ENCODE measurements at places on chromosomes 5 and 9.

GRCh38 chr5:62093976-62094375 lies 212.0 kb upstream of the KIF2A start:
- DNase-seq = no peak

GRCh38 chr5:38494763-38495162 lies 61.7 kb downstream of the LIFR start:
- DNase-seq = no peak

DNA sequence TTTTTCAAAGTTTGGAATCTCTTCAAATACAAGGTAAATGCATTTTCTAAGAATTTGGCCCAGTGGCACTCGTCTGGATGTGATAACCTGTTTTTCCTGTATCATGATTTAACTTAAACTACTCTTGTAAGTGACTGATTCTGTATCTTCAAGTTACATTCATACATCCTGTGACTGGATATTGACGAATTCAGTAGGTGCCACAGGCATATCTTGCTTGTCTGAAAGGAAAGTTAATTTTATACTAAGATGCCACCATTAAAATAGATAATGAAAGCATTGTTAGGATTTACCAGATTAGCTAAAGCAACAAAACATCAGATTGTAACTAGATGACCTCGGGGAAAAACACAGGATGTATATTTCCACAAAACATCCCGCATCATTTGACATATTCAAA lies 175.3 kb upstream of the ZNF608 start:
- no peak for DNase-seq

DNA sequence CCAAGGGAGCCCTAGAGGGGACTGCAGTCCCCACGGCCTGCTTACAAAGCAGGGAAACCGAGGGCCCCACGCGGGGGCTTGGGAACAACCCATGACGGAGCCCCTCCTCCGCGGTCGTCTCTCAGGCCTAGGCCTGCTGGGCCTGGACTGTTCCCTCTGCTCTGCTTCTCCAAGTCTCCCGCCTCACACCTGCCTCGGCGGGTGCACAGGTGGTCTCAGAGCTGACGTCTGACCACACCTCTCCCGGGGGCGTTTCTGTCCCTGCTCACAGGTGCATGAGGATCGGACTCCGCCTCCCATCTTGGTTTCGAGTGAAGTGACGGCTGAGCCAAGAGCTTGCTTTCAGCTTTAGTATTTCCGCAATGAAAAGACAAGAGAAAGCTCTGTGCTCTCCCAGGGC lies 72.1 kb downstream of the MRPL36 start:
- no peak for DNase-seq

- no peak for DNase-seq
These were observed 424 bp downstream of the HNRNPA0 start for GRCh38 chr5:137753691-137754187.

GRCh38 chr5:51381761-51382474 lies 1.3 kb upstream of the ISL1 start:
- DNase-seq = no peak

DNA sequence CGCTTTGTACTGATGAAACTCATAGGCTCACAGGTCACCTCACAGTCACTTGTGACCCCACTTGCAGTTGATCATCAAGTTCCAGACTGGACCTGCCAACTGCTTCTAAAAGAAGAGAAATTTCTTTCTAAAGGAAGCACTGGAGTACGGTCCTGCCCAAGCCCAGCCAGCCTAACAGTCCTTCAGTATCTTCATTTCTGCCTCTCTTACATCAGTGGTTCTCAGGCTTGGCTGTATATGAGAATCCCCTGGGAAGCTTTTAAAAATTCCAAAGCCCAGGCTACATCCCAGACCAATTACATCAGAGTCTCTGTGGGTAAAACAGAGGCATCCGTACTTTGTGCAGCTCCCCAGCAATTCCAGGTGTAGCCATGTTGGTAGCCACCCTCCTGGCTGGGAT lies 282.1 kb downstream of the NFIB start:
- no peak for DNase-seq

GRCh38 chr9:76516871-76517270 lies 57.9 kb downstream of the GCNT1 start:
- DNase-seq = no peak
